Right atrium auricular region (tissue), 2 donors: ENCODE measurements at places on chromosomes 5 and 9. TPM values are rescaled to one million over a fixed set of nuclear protein-coding genes. Genes with fewer than 3 reads are reported as not detected.

DNA sequence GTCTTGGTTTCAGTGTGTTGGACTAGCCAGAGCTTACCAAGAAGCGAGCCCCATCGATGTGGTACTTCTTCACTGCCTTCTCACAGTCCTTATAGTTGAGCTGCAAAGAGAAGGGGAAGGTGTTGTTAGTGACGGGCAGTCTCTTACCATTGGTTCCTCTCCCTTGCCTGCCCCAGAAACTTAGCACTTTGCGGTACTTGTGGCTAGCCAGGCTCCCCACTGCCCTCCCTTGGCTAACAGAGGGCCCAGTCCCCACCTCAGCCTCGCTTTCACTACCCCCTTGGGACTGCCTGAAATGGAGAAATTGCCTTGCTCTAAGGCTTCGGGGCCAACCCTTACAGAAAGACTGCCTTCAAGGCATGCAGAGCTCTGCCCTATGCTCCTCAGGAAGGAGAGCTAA, 4.3 kb downstream of the LCP2 start:
- H3K27me3 ChIP-seq, result no peaks in the 10 kb centered on the region
- H3K4me3 ChIP-seq, result no peak overlapping the region
- no peak overlapping the region for H3K27ac ChIP-seq
- no peak for DNase-seq
- H3K36me3 ChIP-seq, result no peaks in the 10 kb centered on the region

GRCh38 chr9:134569626-134570025, 72.0 kb upstream of the COL5A1 start:
- peak; percentile 21 for DNase-seq
- H3K36me3 ChIP-seq, result no peaks in the 10 kb centered on the region
- no peak overlapping the region for H3K27ac ChIP-seq
- no peaks in the 10 kb centered on the region for H3K27me3 ChIP-seq
- H3K4me1 ChIP-seq, result no peaks in the 10 kb centered on the region

DNA sequence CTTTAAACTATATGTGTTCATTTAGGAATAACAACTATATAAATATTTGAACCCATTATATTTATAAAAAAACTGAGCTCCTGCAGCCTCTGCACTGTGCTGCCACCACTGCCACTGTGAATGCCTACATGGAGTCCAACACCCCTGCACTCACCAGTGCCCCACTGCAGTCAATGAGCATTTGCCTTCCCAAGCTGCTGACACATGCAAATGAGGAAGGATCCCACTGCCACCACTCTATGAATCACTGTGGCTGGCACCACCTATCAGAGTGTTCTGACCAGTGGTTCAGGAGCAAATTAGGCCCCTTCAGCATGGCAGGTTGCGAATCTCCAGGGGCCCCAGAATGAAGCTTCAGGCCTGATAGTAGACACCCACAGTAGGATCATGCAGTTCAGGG, 9.1 kb downstream of the IFNA5 start:
- no peak overlapping the region for H3K27ac ChIP-seq
- DNase-seq, result no peak
- no peak overlapping the region for H3K4me3 ChIP-seq
- no peaks in the 10 kb centered on the region for H3K36me3 ChIP-seq

IL13 gene
- not detected for total RNA-seq

GFI1B gene
- not detected for total RNA-seq

GRCh38 chr5:102715082-102715807, 39.9 kb upstream of the PAM start:
- no peak overlapping the region for H3K27ac ChIP-seq
- no peaks in the 10 kb centered on the region for H3K4me1 ChIP-seq
- H3K36me3 ChIP-seq, result no peaks in the 10 kb centered on the region
- no peak for DNase-seq
- no peaks in the 10 kb centered on the region for H3K27me3 ChIP-seq

DNA sequence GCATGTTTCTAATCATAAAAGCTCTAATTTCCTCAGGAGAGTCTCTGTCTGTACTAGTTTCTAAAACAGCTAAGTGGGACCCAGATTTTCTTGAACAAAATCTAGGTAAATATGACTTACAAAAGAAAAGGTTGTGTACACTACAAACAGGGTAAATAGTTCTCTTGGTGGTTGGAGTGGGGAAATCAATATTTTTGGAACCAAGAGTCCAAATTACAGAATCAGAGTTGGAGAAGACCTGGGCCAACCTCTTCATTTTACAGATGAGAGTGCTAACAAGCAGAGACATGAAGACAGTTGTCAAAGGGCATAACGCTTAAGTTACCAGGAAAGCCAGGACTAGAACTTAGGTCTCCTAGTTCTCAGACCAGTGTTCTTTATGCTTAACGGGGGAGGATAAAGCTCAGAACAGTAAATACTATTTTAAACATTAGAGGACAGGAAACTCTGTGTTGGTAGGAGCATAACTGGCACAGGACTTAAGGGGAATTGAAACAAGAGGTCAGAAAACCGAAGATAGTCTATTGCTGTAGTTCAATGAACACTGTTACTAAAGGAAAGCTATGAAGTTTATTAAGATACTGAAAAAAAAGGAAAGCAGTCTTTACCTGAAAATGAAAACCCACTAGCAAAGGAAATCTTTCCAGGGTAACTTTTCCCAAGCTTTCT, 9.3 kb upstream of the GOLGA1 start:
- no peaks in the 10 kb centered on the region for H3K36me3 ChIP-seq
- no peak for DNase-seq
- H3K4me3 ChIP-seq, result no peak overlapping the region
- no peaks in the 10 kb centered on the region for H3K4me1 ChIP-seq
- H3K27me3 ChIP-seq, result no peaks in the 10 kb centered on the region

MEGF9 gene
- 23.8 TPM for total RNA-seq

RNF180 gene
- 21.1 TPM for total RNA-seq

DNA sequence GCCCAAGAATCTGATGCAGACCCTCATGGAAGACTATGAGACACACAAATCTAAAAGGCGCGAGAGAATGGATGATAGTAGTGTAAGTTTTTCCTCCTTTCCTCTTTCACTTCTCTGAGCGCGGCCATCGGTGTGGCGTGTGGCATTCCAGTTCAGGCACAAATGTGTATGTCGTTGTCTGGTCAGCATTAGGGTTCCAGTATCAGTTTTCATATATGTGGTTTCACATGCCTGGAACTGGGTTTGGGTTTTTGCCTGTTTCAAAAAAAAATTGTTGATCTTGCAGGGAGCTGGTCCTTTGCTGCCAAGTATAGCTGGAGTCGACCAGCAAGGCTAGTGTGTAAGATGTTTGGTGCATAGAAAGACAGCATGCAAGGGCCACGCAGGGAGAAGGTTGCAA, 51.5 kb downstream of the C9orf152 start:
- no peak overlapping the region for H3K27ac ChIP-seq
- H3K27me3 ChIP-seq, result no peaks in the 10 kb centered on the region
- no peaks in the 10 kb centered on the region for H3K4me1 ChIP-seq
- peaks cover 4% of the 10 kb centered on the region for H3K36me3 ChIP-seq
- DNase-seq, result no peak
- no peak overlapping the region for H3K4me3 ChIP-seq

GRCh38 chr5:2754581-2755075, 3.2 kb upstream of the IRX2 start:
- peak; percentile 48 for DNase-seq
- H3K4me3 ChIP-seq, result no peak overlapping the region
- peaks cover 55% of the 10 kb centered on the region for H3K27me3 ChIP-seq
- no peak overlapping the region for H3K27ac ChIP-seq
- no peaks in the 10 kb centered on the region for H3K36me3 ChIP-seq

GRAMD2B gene
- 45.0 TPM for total RNA-seq

DNA sequence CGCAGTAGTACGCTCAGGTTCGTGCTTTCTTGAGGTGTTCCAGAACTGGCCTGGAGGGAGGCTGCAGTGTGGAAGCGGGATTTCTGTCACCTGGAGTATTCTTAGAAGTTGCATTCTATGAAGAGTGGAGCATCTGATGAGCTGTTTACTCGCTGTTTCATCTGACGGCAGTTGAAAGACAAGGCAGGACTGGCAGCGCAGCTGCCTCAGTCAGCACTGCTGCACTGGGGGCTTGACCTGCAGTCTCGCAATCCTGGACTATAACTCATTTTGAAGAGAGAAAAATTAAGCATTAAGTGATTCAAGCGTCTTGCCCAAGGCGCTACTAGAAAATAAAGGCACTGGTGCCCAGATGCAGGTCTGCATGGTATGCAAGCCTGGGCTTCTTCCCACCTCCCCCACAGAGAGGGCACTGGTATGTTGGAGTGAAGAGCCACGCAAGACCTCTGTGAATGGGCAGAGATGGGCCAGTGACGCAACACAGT, 10.6 kb downstream of the TENT4A start:
- no peak for DNase-seq
- H3K27me3 ChIP-seq, result no peaks in the 10 kb centered on the region
- no peaks in the 10 kb centered on the region for H3K36me3 ChIP-seq
- H3K27ac ChIP-seq, result no peak overlapping the region

GRCh38 chr5:178234750-178235587, 2.4 kb upstream of the PHYKPL start:
- H3K36me3 ChIP-seq, result peaks cover 12% of the 10 kb centered on the region
- peak; percentile 81 for DNase-seq
- H3K27me3 ChIP-seq, result no peaks in the 10 kb centered on the region

- H3K4me1 ChIP-seq, result no peaks in the 10 kb centered on the region
- H3K36me3 ChIP-seq, result no peaks in the 10 kb centered on the region
- no peaks in the 10 kb centered on the region for H3K27me3 ChIP-seq
- no peak overlapping the region for H3K4me3 ChIP-seq
- DNase-seq, result no peak
Observed at GRCh38 chr9:15755660-15756059, 202.8 kb downstream of the CCDC171 start.

GABRG2 gene
- not detected for total RNA-seq

- no peak overlapping the region for H3K27ac ChIP-seq
- H3K27me3 ChIP-seq, result no peaks in the 10 kb centered on the region
- H3K4me1 ChIP-seq, result no peaks in the 10 kb centered on the region
- no peak for DNase-seq
- no peaks in the 10 kb centered on the region for H3K36me3 ChIP-seq
Observed at GRCh38 chr5:103472830-103473229, 89.8 kb downstream of the NUDT12 start.

CTXN3 gene
- total RNA-seq, result not detected

NUTM2F gene
- total RNA-seq, result not detected

GABBR2 gene
- not detected for total RNA-seq

DNA sequence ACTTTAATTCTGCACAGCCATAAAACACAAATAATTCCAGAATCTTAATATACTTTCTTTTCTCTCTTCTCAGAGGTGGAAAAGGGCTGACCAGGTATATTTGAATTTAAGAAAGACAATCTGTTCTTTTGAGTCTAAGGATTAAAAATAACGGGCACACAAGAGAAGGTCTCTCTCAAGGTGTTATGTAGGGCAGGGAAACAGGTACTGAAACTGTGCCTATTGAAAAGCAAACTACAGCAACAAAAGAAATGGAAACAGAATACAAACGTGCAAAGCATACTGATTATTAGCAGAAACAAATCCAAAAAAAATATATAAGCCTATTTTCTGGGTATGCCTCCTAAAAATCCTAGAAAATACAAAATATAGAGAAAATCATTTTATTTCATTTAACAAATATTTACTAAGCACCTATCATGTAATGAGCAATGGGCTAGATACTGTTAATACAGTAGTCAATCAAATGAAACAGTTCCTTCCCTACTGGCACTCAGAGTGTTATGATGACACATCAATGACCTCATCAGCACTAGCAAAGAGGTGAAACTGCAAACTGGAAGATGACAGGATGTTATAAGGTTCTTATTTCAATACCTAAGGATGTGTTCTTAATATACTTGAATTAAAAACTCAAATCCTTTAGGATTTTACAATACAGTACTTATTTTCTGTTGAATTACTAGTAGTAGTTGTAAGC, 87.7 kb downstream of the AUH start:
- peaks cover 3% of the 10 kb centered on the region for H3K4me1 ChIP-seq
- DNase-seq, result no peak
- H3K36me3 ChIP-seq, result no peaks in the 10 kb centered on the region
- no peaks in the 10 kb centered on the region for H3K27me3 ChIP-seq
- no peak overlapping the region for H3K4me3 ChIP-seq
- H3K27ac ChIP-seq, result no peak overlapping the region

GRCh38 chr9:134367791-134368490, 41.7 kb downstream of the RXRA start:
- DNase-seq, result no peak
- no peak overlapping the region for H3K4me3 ChIP-seq
- H3K36me3 ChIP-seq, result no peaks in the 10 kb centered on the region
- H3K4me1 ChIP-seq, result peaks cover 81% of the 10 kb centered on the region
- no peak overlapping the region for H3K27ac ChIP-seq

ZNF658 gene
- 4.3 TPM for total RNA-seq

LHX6 gene
- total RNA-seq, result 2.8 TPM

ZNF883 gene
- 3.8 TPM for total RNA-seq

DNA sequence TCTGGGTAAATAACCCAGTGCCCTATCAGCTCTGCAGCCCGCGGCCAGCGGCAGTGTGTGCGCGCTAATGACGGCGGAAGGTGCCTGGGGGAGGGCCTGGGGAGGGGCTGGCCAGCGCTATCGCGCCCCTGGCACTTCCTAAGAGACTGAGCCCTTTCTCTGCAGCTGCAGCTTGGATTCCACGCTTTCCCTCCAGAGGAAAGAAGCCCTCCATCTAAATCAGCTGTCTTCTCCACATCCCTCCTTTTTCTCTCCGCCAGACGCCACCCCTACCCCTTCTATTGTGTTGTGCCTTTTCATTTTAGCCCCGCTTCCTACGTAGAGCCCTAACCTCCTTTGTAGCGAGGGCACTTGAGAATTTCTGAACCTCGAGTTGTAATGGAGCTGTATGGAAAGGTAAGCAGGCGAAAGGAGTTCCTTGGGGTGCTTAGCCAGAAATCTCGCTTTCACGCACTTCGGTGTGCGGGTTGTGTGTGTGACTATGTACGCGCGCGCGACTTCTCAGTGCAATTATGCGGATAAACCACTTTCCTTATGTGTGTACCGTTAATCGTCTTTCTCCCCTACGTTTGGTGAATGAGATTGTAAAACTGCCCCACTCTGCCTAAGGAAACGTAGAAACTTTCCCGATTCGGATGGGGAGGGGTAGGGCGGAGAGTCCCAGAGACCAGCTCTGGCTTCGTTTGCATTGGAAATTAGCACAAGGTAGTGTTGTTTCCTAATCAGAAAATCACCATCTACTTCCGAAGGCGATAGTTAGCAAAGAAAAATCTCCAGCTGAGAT, 664 bp upstream of the RAB3C start:
- H3K27me3 ChIP-seq, result no peaks in the 10 kb centered on the region
- peak overlapping the region; percentile 46 for H3K4me3 ChIP-seq
- H3K27ac ChIP-seq, result no peak overlapping the region
- H3K4me1 ChIP-seq, result no peaks in the 10 kb centered on the region
- DNase-seq, result no peak
